Foreskin fibroblast (primary cell): ENCODE measurements at places on chromosomes 1 and 21.

GRCh38 chr1:171126504-171126903, 35.8 kb downstream of the FMO3 start:
- peak; percentile 32 for DNase-seq

- no peak for DNase-seq
Observed at GRCh38 chr1:231750818-231751362, 124.3 kb downstream of the DISC1 start.

- DNase-seq, result no peak
Observed at GRCh38 chr1:85137660-85138059, 63.2 kb downstream of the SYDE2 start.

- no peak for DNase-seq
Observed at GRCh38 chr21:35461700-35462099, 412.6 kb upstream of the RUNX1 start.

DNA sequence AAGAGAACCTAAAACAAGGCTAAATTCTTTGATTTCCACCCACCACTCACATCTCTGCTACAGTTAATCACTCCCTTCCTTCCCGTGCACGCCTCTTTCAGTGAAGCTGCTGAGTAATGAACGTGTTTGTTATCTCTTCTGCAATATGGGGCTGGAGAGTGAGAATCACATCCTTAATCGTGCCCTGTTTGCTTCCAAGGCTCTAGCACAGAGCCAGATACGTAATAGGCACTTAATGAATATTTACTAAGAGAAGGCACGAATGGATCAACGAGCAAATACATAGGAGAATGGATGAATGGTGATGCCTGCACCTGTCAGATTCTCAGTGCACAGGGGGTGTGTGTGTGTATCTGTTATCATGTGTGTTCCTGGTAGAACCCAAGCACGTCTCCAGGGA, 22.1 kb upstream of the FAM43B start:
- DNase-seq, result no peak

- DNase-seq, result no peak
Observed at GRCh38 chr1:7373876-7374562, 397.1 kb upstream of the VAMP3 start.

DNA sequence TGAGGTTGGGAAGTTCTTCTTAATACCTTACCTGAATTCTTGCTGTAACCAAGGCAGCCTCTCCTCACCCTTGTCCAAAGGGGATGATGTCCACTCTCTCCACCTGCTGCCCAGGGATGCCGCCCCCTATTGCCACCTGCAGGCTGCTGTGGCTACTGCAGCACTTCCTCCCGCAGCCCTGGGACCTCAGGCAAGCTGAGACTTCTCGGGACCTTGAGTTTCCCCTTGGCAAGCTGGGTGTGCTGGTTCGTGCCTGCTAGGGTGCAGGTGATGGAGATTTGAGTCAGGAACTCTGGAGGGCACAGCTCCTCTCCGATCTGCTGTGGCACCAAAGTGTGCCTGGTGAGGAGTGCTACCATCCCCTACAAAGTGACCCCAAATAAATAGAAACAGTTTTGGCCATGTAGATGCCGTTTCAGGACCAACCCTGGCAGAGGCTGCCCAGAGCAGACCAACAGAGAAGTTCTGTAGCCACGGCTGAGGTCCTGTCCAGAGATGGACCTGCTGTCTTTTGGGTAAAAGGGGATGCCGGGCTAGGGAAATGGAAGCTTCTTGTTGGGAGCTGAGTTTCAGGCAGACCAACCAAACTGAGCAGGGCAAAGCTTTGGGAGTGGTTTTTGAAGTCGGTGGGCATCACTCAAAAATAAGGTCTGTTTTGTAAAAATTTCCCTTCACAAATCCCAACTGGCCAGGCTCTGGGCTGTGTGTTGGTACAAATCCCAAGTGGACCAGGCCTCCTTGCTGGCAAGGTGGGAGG, 31.7 kb downstream of the RUNX3 start:
- no peak for DNase-seq

DNA sequence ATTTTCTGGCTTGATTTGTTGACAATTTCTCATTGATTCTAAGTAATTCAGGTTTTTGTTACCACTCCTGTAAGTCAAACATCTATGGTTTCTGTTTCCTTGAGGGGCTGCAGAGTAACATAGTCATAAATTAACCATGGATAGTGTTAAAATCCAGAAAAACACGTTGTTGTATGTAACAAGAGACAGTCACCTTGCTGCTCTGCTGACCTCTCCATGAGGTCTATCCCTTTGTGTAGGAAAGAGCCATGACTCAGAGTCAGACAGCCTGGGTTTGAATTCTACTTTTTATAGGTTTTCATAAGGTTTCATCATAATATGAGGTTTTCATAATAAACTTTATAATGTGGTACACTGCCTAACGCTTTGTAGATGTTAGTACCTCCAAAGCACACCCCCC, 27.6 kb upstream of the NBL1 start:
- peak; percentile 83 for DNase-seq

DNA sequence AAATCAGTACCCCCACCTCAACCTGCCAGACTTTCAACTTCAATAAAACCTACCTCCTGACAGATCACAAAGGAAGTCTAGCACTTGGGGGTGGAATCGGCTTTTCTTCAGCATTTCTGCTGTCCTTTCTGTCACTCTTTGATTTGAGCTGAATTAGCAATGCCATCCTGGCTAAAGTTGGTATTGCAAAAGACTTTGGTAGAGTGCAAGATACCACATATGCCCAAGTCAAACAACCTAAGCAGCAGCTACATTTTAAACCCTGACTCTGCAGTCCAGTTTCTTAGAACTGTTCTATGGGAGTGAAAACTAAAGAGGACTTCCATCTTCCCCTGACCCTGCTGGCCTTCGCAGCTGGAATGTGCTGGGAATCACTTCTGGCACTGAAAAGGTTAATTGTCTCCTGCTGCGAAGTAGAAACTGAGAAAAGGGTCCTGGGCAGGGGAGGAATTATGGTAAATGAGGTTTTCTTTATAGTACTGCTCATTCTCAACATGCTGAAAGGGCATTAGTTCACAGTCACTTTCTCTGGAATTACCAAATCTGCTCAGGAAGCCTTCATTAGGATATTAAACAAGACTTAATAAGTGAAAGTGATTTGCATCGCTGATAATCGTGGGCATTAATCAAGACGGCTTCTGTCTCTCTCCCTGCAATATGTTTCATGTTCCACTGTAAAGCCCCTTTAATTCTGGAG, 126.2 kb upstream of the SMYD2 start:
- no peak for DNase-seq

GRCh38 chr1:230464671-230465070, 38.5 kb upstream of the PGBD5 start:
- no peak for DNase-seq

GRCh38 chr1:79079770-79080169, 73.2 kb upstream of the ADGRL4 start:
- DNase-seq, result peak; percentile 92

DNA sequence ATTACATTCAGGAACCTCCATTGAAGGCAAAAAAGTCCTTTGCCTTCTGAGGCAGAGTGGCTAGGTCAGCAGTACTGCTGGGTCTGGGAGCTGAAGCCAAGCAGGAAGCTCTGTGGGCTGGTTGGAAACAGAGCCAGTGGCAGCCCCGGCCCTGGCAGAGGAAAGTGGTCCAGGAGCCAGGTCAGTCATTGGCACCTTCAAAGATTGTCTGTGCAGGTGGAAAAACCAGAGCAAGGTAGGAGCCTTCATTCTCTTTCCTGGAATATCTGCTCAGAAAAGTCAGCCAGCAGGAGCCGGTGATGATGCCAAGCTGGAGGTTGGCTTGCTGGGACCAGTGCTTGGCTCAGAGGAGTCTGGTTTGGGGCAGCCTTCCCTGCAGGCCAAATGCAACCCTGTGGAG, 12.5 kb upstream of the DISP3 start:
- no peak for DNase-seq

DNA sequence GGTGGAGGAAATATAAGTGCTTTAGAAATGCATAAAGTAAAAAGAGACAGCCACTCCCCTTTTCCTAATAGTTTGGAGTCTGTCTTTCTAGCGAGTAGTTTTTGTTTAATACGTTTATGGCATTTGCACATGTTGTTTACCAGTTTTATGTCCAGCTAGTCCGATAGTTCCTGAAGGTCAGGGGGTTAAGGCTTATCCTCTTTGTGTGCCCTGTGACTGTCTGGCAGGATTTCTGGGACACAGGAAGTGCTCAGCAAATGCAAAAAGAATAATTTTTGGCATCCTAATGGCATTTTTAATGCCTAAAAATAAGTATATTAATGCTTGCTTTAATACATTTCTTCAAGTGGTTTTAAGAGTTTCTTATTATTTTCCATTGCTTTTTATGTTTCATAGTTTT, 58.4 kb downstream of the DYRK1A start:
- DNase-seq, result no peak

DNA sequence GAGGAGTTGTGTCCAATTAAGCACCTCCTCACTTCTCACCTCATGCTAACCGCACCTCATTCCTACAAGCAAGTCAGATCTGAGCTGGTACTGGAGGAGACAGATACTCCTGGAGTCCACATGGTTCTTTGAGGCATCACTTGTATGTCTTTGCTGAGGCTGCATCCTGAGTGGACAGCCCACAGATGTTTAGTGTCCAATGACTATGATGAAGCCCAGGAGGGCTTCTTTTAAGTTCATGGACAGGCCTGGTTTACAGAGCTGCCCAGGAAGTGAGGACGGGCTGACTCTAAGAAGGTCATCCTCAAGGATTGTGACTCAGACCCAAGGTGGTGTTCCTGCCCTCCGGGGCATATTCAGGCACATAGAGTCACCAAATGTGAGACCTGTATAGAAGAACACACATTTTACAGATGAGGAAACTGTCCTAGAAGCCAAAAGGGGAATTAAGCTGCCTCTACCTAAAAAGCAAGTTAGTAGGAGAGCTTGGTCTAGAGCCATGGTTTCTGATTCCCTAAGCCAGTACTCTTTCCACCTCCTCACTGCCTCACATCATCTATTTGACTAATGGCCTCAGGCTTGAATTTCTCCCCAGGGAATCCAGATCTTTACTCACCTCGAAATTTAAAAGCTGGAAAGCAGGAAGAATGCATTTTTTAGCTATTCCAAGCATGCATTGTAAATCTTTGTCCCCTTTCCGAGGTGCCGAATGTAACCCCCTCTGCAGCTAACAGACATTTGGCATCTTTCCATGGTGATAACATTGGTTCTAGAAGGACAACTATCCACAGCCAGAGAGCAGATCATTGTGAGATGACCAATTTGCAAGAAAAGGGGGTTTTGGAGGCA, 228.1 kb downstream of the OMA1 start:
- DNase-seq, result no peak

GRCh38 chr1:118963456-118964430, 24.4 kb downstream of the TBX15 start:
- peak; percentile 97 for DNase-seq

DNA sequence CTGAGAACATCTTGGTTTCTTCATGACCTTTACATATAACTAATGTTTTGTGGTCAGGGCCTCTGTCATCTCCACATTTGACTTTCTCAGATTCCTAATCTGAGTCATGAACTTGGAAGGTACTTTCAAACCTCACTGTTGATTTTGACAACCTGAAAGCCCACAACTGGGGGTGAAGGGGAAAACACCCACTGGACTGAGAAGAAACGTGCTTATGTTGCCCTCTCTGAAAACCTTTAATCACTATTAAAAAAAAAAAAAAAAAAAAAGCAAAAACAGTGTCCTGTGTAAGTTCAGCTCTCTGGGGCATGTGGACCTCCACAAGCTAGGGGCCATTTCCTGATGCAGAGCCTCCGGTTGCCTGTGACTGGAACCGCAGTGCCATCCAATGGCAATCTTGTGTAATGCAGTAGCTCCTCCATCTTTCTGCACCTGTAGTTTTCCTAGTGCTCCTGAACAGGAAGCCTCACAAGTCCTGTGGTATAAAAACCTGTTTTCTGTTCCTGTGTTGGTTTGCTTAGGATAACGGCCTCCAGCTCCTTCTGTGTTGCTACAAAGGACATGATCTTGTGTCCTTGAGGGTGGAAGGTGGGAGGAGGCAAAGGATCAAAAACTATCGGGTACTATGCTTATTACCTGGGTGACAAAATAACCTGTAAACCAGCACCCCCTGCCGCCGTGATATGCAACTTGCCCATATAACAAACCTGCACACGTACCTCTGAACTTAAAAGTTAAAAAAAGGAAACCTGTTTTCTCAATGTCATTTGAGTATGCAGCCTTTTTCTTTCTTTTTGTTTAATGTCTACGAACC, 124.5 kb downstream of the ZNF648 start:
- no peak for DNase-seq

DNA sequence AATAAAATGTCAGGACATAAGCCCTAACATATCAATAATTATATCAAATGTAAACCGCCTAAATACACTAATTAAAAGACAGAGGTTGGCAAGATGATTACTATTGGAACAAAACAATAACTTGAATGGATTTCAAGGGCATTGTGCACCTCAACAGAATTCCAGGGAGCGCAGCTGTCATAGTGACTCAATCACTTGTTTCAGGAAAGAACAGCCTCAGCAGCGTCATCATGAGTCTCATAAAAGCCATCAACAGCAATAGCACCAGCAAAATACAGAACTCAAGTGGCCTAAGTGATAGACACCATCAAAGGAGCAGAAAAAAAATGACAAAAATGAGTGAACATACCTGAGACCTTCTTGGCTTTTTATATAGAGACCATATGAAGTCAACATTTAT, 632.7 kb upstream of the NR5A2 start:
- DNase-seq, result no peak

GRCh38 chr1:11813021-11813420, 7.0 kb downstream of the CLCN6 start:
- DNase-seq, result no peak

DNA sequence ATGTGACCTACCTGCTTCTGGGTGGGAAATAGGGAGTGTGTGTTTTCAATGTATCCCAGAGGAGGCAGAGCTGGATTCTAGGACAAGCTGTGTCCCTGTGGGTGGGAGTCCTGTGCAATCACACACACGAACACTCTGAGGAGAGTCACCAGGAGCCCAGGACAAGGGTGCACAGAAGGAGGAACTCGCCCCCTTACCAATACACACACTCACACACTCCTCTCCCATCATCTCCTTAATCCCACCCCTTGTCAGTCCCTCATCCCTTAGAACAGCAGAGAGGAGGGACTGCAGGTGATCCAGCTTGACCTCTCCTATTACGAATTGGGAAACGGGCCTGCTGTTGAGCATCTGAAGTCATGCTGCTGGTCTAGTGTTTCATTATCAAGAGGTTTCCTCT, 8.5 kb upstream of the MYBPHL start:
- DNase-seq, result no peak

DNA sequence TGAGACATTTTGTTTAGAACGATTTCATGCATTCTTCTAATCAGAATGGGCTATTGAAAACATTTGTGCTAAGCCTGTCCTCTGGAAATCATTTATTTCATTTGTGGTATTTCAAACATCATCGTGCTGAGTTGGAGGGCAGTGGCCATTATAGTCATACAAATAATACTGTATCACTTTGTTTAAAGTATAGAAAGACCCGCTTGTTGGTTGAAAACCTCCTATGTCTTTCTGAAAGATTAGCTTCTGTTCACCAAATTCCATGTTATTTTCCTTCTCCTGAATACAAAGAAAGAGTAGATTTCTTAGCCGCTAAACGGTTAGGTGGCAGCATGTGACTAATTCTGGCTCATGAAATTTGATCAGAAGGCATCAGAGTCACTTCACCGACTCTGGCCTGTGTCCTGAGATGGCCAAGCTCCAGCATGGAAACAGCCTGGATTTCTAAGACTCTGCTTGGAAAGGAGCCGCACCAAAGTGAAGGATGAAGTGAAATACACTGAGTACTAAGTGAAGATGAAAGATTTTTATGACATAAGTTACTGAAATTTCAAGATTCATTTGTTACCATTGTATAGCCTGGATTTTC, 355.1 kb downstream of the USP25 start:
- DNase-seq, result peak; percentile 82
